ENCODE measurements at places on chromosomes 3 and 15. TPM values are rescaled to one million over a fixed set of nuclear protein-coding genes. Genes with fewer than 3 reads are reported as not detected.

DNA sequence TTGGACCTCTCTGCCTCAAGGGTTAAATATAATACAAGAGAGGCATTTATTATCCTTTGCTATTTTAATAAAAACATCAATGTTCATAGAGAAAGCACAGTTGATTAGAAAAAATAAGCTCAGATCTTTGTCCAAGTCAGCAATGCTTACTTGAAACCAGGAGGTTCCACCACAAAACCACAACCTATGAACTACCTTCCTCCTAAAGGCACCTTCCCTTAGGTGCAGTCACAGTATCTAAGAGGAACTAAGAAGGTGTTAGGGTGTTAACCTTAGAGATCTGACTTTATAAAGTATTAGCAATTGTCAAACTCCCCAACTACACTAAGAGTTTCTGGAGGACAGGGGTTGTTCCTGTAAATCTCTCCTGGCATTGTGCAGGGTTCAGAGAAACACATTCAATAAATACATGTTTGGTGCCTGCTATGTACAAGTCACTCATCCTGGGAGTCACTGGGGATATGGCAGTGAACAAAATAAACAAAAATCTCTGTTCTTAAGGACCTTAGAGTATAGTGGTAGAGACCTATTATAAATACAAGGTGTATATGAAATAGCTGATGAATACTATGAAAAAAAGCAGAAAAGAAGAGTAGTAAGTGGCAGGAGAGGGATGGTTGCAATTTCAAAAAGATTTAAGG is 208.6 kb downstream of the NFKBIZ start:
- no peak overlapping the region for H3K4me3 ChIP-seq
- H3K27me3 ChIP-seq, result peaks cover 2% of the 10 kb centered on the region
- H3K36me3 ChIP-seq, result peaks cover 11% of the 10 kb centered on the region
- peak overlapping the region; percentile 61 for H3K27ac ChIP-seq

Gene GOLGA8T
- total RNA-seq, result not detected

Gene REC114
- total RNA-seq, result not detected

Gene MYO5C
- total RNA-seq, result 2.4 TPM

Gene PDE12
- total RNA-seq, result 24.5 TPM

DNA sequence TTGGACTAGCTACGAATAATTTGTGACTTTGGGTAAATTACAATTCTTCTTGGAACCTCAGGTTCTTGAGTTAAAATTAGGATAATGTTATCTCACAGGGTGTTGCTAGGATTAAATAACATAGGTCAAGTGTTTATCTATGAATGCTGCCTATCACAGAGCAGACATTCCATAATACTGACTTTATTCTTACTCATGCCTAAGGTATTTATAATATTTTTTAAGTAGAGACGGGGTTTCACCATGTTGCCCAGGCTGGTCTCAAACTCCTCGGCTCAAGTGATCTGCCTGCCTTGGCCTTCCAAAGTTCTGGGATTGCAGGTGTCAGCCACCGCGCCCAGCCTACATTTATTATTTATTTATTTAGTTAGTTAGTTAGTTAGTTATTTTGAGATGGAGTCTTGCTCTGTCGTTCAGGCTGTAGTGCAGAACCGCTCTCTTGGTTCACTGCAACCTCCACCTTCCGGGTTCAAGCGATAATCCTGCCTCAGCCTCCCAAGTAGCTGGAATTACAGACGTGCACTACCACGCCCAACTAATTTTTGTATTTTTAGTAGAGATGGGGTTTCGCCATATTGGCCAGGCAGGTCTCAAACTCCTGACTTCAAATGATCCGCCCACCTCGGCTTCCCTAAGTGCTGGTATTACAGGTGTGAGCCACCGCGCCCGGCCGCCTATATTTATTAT is 741 bp upstream of the ZNF106 start:
- H3K36me3 ChIP-seq, result peaks cover 7% of the 10 kb centered on the region
- no peak for DNase-seq
- peak overlapping the region; percentile 91 for H3K4me3 ChIP-seq
- H3K27ac ChIP-seq, result peak overlapping the region; percentile 99
- peaks cover 60% of the 10 kb centered on the region for H3K4me1 ChIP-seq
- H3K27me3 ChIP-seq, result no peaks in the 10 kb centered on the region

DNA sequence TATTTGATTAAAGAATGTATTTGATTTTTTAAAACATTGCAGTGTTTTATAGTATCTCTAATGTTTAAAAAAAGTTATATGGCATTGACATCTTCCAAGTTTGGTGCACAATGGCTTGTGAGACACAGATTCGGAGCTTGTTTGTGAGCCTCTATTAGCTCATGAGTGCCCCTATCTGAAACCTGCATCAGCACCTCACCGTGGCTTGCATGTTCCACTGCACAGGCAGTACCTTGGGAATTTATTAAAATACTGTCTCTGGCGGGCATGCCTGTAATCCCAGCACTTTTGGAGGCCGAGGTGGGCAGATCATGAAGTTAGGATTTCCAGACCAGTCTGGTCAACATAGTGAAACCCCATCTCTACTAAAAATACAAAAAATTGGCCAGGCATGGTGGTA is 6.8 kb upstream of the RTP2 start:
- DNase-seq, result no peak
- peaks cover 7% of the 10 kb centered on the region for H3K27me3 ChIP-seq
- H3K4me3 ChIP-seq, result no peak overlapping the region
- H3K36me3 ChIP-seq, result no peaks in the 10 kb centered on the region
- H3K27ac ChIP-seq, result no peak overlapping the region
- peaks cover 10% of the 10 kb centered on the region for H3K4me1 ChIP-seq

- H3K4me3 ChIP-seq, result no peak overlapping the region
- H3K4me1 ChIP-seq, result peaks cover 10% of the 10 kb centered on the region
- H3K36me3 ChIP-seq, result no peaks in the 10 kb centered on the region
- H3K27me3 ChIP-seq, result no peaks in the 10 kb centered on the region
These were observed 325.5 kb downstream of the SATB1 start for GRCh38 chr3:18099611-18100010.

Gene MST1R
- 4.1 TPM for total RNA-seq

Gene CCR1
- total RNA-seq, result 6.4 TPM

GRCh38 chr3:135232226-135232625 is 437.2 kb downstream of the EPHB1 start:
- no peak for DNase-seq
- no peaks in the 10 kb centered on the region for H3K4me1 ChIP-seq
- H3K27ac ChIP-seq, result no peak overlapping the region
- H3K36me3 ChIP-seq, result no peaks in the 10 kb centered on the region
- H3K27me3 ChIP-seq, result no peaks in the 10 kb centered on the region

Gene FANCD2OS
- not detected for total RNA-seq

- no peak overlapping the region for H3K4me3 ChIP-seq
- H3K36me3 ChIP-seq, result no peaks in the 10 kb centered on the region
- no peaks in the 10 kb centered on the region for H3K27me3 ChIP-seq
These were observed 32.5 kb downstream of the BCL2L10 start for GRCh38 chr15:52080031-52080430.

All from activated CD4-positive, alpha-beta T cell treated with anti-CD3 and anti-CD28 coated beads, Interleukin-2, amount 10 ng/mL, durations not matched to agents 7 days and 5 days (primary cell).